ENCODE measurements at places on chromosomes 12 and 14.

- DNase-seq = no peak
These were observed 507 bp upstream of the FKBP4 start for GRCh38 chr12:2794191-2794735.

DNA sequence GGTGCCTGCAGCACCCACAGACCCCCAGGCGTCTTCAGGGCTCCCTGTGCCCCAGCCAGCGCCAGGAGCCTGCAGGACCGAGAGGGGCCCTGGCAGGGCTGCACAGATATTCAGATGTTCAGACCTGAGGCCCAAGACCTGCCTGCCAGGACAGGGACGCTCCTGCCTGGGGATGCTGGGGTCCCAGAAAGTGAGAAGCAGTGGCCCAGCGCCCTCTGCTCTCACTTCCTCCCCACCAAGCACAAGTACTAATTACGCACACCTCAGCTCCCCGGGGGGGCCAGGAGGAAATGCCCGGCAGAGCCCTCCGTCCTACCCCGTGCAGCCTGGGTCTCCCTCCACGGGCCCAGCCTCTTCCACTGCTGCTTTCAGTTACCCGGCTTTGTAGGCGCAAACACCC lies 28.8 kb upstream of the INF2 start:
- DNase-seq = no peak

- DNase-seq = no peak
These were observed 721 bp upstream of the CTSG start for GRCh38 chr14:24576771-24577170.

- no peak for DNase-seq
These were observed 91.9 kb downstream of the BICD1 start for GRCh38 chr12:32198555-32198954.

- no peak for DNase-seq
These were observed 378.9 kb downstream of the PCNX1 start for GRCh38 chr14:71286126-71286525.

DNA sequence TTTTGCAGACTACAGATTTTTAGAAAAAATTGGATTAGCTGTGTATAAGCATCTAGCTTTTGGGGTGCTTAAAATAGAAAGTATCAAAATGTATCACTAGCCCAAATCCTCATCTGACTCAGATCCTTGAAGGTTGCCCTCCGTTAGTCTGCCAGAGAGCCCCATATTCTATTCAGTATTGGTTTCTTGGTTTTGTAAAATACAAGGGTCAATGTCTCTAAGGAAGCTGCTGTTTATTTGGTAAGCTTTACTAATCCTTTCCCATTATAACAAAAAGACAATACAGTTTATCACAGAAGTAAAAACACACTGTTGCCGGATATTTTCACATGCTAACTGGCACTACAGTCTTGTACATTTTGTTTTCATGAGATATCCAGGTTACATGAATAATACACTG lies 92.8 kb upstream of the PTHLH start:
- no peak for DNase-seq

- no peak for DNase-seq
These were observed 4.2 kb downstream of the SOX5 start for GRCh38 chr12:23945249-23945648.

DNA sequence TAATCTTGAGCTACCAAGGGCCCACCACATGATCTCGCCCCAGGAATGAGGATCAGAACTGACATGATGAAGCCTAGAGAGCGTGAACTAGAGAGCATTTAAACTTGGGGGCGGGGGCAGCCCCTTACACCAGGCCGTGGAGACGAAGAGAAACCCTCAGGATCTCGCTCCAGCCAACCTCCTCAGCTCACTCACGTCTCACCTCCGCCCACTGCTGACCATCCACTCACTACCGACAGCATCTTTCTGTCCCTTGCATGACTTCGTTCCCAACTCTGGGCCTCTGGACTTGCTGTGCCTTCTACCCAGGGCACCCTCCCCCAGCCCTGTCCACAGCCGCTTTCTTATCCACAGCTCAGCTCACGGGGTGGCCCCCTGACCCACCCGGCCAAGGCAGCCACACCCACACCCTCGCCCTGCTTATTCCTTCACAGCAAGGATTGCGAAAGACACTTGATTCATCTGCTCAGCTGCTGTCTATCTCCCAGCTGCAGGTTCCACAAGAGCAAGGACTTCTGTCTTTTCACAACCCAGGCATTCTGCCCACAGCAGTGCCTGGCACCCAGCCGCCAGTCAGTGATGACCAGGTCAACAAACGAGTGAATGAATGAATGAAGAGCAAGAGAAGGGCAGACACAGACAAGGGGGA lies 6.4 kb downstream of the STX2 start:
- no peak for DNase-seq

DNA sequence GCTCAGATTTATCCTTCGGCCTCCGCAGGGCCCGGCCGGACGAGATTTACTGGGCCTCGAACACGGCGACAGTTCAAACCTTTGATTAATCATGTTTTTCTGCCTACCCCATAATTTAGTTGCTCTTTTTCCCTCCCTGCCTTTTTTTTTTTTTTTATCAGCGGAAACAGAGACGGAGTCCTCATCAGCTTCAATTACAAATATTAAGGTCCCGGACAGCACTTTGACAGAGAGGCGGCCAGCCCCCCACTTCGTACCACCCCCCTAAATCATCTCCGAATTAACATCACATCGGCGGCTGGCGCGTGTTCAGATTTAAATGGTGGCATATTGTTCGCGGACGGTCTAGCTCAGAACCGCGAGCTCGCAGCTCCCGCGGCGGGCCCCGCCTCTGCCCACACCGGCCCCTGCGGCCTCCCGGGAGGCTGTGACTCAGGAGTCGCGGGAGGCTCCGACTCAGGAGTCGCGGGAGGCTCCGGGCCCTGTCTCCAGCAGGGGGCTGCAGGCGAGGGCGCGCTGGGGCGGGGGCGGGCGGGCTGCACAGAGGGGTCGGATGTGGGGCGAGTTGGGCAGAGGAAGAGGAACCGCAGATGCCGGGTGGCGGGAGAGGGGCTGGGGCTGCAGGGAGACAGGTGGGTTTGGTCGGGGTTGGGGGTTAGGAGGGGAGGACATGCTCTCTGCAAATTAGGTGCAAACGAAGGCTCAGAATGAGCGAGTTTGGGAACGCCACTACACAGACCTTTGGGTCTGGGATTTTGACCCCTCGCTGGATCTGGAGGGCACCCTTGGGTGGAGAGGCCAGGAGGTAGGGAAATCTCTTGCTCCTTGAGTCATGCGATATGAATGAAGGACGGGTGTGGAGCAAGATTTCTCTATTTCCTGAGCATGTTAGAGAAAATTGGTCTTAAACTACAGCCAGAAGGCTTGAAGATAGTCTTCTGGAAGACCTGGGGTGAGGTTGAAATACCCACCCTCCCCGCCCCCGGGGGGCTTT lies 19.6 kb upstream of the ATP5MC2 start:
- no peak for DNase-seq
